ENCODE measurements at places on chromosomes 2 and 18.

- peak; percentile 90 for DNase-seq
These were observed 32.0 kb upstream of the PLB1 start for GRCh38 chr2:28463893-28464292.

GRCh38 chr2:134758633-134759032 lies 39.8 kb upstream of the TMEM163 start:
- peak; percentile 14 for DNase-seq

DNA sequence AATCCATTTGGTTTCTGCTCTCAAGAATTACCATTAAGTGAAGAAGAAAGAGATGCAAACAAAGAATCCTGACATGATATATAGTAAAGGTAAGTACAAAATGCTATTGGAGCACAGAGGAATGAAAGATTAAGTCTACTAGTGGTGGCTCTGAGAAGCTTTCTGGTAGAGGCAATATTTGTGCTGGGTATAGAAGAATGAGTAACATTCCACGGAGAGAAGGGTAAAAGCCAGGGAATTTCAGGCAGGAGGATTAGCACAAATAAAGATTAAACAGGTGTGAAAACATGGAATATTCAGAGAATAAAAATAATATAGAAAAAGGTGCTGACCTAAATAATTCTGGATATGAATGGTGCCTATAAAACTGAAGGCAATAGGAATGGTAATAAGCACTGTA lies 31.8 kb downstream of the METTL8 start:
- no peak for DNase-seq

- DNase-seq, result no peak
These were observed 79.8 kb upstream of the CYRIA start for GRCh38 chr2:16745466-16745865.

DNA sequence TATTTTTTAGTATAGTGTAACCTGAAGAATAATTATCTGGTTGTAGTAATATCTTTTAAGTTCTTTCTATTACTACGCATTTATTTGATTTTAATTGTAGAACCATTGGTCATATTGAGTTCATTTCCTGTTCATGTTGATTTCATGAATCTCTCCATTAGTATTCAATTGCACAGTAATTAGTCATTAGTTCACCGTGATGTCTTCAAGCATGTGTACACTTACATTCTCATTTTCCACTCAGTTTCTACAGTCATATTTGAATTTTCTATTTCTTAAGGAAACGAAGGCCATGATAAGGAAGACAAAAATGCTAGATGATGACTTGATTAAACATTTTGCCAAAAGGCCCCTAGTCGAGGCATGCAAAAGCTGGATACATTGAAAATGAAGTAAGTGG lies 333.7 kb upstream of the FANCL start:
- DNase-seq, result no peak

DNA sequence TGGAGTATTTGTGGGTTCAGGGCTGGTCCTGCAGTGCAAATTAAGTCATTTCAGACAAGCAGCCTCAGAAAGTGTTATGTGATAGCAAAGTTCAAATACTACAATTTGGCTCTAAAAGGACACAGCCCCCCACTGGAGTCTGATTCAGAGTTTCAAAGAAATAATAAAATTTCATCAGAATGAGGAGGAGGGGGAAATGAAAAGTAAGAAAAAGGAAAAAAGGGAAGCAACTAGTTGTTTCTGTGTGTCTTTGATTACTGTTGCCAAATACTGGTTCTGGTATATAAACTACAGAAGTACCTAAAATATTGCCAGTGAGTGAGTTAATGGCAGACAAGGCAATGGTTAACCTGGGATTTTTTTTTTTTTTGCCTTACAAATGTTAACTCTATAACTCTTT lies 773.9 kb downstream of the BCL11A start:
- no peak for DNase-seq
